ENCODE measurements at places on chromosomes 6 and 20.
A peak's percentile ranks its signal among the peaks of the same experiment; 100 is the strongest.

DNA sequence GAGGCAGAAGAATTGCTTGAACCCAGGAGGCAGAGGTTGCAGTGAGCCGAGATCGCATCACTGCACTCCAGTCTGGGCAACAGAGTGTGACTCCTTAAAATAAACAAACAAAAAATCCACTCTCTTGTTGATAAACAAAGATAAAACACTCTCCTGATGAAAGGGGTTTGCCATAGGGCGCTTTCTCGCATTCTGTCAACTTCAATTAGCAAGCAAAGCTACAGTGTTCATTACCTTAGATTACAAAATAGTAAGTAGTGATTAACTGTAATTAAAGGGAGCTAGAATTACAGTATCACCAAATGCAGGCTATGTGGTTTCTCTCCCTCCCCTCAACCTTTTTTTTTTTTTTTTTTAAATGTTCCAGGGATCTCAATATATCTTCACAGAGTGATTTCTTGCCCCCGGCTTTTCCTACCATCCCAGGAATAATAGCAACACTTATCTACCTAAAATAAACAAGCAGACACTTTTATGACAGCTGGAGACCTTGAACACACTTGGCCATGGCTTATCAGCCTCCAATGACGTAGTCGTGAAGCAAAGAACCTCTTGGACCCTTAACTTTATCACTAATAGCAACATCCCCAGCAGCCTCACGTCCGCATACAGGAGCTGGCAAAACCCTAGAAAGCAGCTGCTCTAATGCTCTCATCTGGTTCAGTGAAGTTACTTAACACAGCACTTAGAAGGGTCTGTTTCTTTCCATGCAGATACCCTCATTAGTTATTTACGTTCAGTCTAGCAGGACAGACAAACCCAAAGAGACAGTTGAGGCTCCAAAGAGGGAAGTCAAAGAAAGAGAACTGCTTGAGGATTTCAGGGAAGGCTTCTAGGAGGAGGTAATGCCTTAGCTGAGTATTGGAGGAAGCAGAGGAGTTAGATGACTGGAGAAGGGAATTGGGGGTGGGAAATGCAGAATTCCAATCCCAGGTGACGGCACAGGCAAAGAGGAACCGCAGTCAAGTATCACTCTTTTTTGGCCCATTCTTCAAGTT lies 37.9 kb upstream of the NEDD9 start:
- no peak for DNase-seq

- peak; percentile 50 for DNase-seq
Measured at GRCh38 chr20:38725931-38726803, 1.9 kb downstream of the SLC32A1 start.

DNA sequence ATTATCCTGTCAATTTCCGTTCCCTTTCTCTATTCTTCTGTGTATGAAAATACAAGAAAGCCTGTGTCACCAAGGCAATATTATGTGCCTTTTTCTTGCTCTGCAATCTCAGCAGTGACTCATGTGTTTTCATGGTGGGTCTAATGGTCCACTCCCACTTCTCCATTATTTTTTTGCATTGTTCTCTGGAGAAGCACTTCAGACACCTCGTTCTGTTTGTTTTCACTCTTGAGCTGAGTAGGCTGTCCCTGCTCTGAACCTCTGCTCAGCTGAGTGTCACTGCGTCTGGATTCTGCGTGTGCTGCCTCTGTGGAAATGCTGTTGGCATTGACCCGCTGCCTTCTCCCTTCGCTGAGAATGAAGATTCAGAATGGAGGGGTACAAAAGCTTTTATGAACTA lies 230.6 kb downstream of the TMEM242 start:
- DNase-seq = no peak

DNA sequence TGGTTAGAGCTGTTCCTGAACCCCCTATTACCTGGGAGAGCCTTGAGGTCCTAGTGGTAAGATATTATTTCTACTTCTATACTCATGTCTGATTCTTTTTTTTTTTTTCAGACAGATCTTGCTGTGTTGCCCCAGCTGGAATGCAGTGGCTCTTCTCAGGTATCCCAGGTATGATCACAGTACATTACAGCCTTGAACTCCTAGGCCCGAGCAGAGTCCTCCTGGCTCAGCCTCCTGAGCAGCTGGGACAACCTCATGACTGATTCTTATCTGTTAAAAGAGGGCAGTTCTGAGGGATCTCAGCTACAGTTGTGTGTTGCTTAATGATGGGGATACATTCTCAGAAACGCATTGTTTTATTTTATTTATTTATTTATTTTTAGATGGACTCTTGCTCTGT lies 30.2 kb downstream of the BAK1 start:
- DNase-seq = no peak

- no peak for DNase-seq
Measured at GRCh38 chr6:121157906-121158305, 176.4 kb downstream of the TBC1D32 start.

DNA sequence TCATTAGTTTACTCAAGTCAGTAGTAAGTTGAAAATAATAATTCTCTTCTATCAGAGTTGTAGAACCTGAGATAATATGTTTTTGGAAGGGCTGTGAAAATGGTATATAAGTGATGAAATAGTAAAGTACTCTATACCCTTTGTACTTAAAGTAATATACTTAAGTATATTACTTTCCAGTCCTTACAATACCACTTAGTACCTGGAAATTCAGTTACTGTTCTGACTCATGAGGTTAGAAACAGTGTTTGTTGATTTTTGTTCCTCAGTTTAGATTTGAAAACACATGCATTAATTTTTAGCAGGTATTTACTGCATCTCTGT lies 10.1 kb downstream of the TULP4 start:
- DNase-seq = no peak

GRCh38 chr6:34055223-34055933 lies 90.5 kb downstream of the GRM4 start:
- DNase-seq = peak; percentile 65

DNA sequence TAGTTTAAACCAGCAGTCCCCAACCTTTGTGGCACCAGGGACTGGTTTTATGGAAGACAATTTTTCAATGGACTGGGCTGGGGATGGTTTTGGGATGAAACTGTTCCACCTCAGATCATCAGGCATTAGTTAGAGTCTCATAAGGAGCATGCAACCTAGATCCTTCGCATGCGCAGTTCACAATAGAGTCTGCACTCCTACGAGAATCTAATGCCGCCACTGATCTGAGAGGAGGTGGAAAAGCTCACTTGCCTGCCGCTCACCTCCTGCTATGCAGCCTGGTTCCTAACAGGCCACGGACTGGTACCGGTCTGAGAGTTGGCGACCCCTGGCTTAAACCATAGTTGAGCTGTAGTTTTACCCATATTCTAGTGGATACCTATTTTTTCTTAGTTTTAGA lies 154.6 kb downstream of the SLC35F1 start:
- no peak for DNase-seq

GRCh38 chr6:137290601-137291261 lies 71.5 kb upstream of the IFNGR1 start:
- no peak for DNase-seq

- DNase-seq = no peak
Measured at GRCh38 chr6:129874837-129875236, 13.7 kb upstream of the TMEM244 start.

GRCh38 chr6:33000055-33000454 lies 9.3 kb downstream of the HLA-DOA start:
- no peak for DNase-seq

GRCh38 chr6:5139828-5140771 lies 55.0 kb downstream of the PPP1R3G start:
- DNase-seq = no peak

GRCh38 chr6:4350567-4351519 lies 215.5 kb upstream of the ECI2 start:
- DNase-seq = no peak

GRCh38 chr20:31484001-31484400 lies 8.9 kb downstream of the REM1 start:
- no peak for DNase-seq

- DNase-seq = no peak
Measured at GRCh38 chr6:144036064-144036834, 28.2 kb upstream of the PLAGL1 start.

- DNase-seq = no peak
Measured at GRCh38 chr6:33824461-33825154, 20.8 kb upstream of the MLN start.

DNA sequence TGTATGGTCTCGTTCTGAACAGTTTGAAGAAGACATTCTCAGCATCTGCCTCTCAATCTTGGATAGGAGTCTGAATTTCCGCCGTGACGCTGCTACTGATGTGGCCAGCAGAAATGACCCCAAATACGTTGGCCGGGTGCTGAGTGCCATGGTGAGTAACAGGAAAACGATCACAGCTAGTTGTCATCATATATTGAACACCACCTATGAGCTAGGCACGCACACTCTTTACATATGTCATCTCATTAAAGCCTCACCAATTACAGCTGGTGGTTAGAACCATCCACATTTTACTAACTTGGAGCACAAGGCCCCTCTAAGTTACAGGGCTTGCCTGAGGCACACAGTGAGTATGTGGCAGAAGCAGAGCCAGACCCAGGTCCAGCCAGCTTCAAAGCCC lies 17.1 kb downstream of the TGM3 start:
- DNase-seq = no peak

- DNase-seq = no peak
Measured at GRCh38 chr6:9224539-9224938, 789.2 kb upstream of the SLC35B3 start.

GRCh38 chr20:19565736-19566135 lies 192.3 kb upstream of the RIN2 start:
- no peak for DNase-seq

DNA sequence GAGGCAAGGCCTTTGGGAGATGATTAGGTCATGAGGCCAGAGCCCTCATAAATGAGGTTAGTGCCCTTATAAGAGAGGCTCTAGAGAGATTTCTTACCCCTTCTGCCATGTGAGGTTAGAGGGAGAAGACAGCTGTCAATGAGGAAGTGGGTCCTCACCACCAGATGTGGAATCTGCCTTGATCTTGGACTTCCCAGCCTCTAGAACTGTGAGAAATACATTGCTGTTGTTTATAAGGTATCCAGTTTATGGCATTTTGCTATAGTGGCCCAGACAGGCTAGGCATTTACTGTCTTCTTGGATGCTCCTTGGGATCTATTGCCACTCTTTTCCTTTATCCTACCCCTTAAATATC lies 57.1 kb upstream of the CITED2 start:
- DNase-seq = no peak

DNA sequence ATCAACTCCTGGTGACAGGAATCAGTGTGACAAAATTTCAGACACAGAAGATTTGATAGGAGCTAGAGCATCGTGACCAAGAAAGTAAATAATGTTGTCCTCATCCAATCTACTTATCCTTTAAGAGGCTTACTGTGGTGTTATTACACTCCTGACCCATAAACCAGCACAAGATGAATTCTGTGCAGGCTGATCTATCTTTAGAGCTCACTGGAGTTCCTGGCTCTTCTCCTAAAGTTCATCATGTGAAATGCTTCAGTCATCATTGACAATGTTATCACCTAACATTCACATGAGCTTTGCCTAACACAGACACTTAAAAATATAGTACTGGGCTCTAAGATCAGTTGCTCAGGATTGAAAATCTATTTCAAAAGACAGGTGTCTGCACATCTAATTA lies 271.0 kb upstream of the HSF2 start:
- DNase-seq = no peak

- DNase-seq = no peak
Measured at GRCh38 chr20:9928955-9929354, 90.1 kb upstream of the PAK5 start.

- DNase-seq = no peak
Measured at GRCh38 chr6:12401200-12401599, 111.0 kb downstream of the EDN1 start.

DNA sequence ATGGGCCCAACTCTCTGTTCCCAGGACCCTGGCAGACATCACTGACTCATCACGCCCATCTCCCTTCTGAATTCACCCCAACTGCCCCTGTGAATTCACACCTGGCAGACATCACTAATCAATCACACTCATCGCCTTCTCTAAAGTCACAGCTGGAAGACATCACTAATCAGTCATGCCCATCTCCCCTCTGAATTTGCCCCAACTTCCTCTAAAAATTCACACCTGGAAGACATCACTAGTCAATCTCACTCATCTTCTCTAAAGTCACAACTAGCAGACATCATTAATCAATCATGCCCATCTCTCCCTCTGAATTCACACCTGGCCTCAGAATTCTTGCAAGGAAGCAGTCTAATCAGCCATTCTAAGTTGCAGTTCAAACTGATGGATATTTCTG lies 111.1 kb downstream of the FOXA2 start:
- no peak for DNase-seq

GRCh38 chr6:76342611-76343160 lies 270.2 kb upstream of the IMPG1 start:
- no peak for DNase-seq

- no peak for DNase-seq
Measured at GRCh38 chr20:51036827-51037531, 14.1 kb upstream of the KCNG1 start.

- DNase-seq = no peak
Measured at GRCh38 chr20:37220731-37221130, 40.9 kb downstream of the GHRH start.

- no peak for DNase-seq
Measured at GRCh38 chr6:37867756-37868446, 48.4 kb downstream of the ZFAND3 start.
